ENCODE measurements at places on chromosomes 13 and 19.
A peak's percentile ranks its signal among the peaks of the same experiment; 100 is the strongest.

DNA sequence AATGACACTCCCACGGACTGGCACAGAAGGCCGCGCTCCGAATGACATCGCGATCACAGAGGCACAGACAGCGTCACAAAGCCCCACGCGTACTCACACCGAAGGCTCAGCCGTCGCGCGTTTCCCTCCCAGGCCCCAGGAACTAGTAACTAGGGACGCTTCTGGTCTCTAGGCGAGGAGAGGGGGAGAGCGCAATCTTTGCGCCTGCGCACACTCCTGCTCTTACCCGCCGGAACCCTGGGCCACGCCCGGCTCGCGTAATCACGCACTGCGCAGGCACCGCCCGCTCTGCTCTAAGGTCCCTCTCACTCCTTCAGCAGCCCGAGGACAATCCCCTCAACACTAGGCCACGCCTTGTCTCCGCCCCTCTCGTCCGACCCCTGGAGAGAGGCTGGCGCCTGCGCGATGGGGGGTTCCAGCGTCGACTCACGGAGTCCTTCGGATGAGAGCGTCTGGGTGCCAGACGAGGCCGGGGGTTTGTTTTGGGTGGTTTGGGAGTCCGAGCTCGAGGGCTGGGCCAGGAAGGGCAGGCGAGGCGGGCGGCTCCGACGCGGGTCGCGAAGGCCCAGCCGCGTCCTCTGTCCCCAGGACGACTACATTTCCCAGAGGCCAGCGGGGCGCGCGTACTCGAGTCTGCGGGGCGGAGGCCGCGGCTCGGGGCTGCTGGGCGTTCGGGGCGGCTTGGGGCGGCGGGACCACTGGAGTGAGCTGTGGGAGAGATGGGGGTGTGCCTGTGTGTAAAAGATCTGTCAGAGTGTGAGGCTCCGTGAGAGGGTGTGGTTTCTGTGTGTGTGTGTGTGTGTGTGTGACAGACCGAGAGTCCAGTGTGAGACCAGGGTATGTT lies at the start of gene ZNF471:
Gene ZNF471, plus strand, starts transcription at position 410 of the 844 bp plus-strand sequence. CDS start 3,717 bp downstream, outside the sequence.
- peak; percentile 99 for DNase-seq

DNA sequence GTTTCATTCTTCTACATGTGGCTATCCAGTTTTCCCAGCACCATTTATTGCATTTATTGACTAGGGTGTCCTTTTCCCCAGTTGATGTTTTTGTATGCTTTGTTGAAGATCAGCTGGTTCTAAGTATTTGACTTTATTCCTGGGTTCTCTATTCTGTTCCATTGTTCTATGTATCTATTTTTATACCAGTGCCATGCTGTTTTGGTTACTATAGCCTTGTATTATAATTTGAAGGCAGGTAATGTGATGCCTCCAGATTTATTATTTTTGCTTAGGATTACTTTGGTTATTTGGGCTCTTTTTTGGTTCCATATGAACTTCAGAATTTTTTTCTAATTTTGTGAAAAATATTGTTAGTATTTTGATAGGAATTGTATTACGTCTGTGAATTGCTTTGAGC lies 80.6 kb downstream of the URI1 start:
- DNase-seq: no peak

- no peak for DNase-seq
Measured at GRCh38 chr13:47233734-47234133, 336.9 kb upstream of the HTR2A start.

DNA sequence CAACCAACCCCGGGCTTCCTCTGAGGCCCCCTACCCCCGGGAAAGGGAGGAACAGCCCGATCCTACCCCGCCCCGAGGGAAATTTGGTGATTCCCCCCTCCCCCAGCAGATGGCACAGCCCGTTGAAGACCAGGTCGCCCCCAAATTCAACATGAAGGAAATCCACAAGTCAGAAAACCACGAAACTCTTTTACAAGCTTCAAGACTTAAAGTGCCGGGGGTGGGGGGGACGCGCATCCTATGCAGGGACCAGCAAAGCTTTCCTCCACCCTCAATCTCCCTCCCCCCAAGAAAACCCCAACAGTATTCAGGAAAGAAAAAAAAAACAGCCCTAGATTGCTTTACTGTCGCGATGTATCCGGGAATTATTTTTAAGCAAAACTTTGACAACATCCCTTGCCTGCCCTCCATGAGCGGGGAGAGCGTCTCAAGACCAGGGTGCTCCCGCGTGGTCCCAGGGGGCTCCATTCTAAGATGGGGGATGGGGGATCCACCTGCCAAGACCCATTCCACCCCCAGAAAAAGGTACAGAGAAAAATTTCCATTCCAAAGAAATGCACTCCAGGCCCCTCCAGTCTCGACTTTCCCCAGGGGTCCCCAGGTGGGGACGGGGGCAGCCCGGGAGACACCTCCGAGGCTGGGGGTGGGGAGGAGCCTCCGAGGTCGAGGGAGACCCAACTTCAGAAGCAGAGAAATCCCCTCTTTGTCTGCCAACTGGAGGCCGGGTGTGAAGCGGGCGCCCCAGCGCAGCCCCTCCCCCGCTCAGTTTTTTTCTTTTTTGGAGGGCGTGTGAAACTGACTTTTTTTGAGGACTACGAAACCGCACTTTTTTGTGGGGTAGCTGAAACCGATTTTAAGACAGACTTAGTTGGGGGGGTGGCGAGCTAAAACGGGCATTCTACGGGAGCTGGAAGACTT lies 1.5 kb downstream of the TCF3 start:
- DNase-seq: no peak

- DNase-seq: no peak
Measured at GRCh38 chr19:46979126-46980105, 40.2 kb upstream of the NPAS1 start.

- no peak for DNase-seq
Measured at GRCh38 chr13:20416223-20416745, 109.4 kb downstream of the CRYL1 start.

- DNase-seq: no peak
Measured at GRCh38 chr13:98875146-98875729, 102.6 kb downstream of the DOCK9 start.

DNA sequence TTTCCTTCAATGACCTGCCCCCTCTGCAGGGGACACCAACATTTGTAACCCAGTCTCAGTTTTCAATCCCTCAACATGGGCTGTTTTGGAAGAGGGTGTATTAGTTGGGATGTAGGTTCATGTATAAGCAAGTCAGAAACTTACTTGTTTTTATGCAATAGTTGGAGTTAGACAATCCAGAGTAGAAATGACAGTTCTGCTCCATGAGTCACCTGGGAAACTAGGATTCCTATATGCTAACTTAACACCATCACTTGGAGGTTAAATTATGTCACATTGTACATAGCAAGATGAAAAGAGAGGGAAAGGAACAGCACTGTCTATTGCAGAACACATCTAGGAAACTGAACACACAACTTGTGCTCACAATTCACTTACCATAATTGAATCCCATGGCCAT lies 436.4 kb downstream of the RFC3 start:
- DNase-seq: no peak

DNA sequence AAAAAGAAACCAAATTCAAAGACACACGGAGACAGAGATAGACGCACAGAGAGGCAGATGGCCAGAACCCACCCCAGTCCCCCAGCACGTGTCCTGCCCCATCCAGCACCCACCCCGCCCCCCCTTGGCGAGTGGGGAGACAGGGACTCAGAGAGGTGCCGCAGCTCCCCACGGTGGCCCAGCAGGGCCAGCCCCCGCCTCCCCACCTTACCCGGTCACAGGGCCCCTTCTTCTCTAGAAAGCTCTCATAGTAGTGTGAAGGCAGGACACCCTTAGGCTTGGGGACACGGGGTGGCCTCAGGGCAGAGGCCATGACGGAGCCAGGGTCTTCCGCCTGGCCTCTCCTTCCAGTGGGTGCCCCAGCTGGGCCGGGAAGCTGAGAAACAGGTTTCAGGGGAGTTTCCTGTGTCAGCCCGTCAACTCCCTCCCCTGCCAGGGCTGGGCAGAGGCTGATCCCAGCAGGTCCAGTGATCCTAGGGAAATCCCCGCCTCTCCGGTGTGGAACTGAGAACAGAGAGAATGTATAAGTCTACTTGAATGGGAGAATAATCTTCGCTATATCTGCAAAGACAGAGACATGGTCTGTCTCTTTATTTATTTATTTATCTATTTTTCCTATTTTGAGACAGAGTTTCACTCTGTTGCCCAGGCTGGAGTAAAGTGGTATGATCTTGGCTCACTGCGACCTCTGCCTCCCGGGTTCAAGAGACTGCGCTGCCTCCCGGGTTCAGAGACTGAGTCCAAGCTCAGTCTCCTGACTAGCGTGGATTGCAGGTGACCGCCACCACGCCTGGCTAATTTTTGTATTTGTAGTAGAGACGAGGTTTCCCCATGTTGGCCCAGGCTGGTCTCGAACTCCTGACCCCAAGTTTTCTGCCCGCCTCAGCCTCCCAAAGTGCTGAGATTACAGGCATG lies at the start of gene STAP2:
Gene STAP2, minus strand, starts transcription at position 387 of the 915 bp plus-strand sequence. Its CDS starts 74 bp downstream, at position 313.
- DNase-seq: peak; percentile 25

- DNase-seq: no peak
Measured at GRCh38 chr13:88022431-88023208, 351.4 kb downstream of the SLITRK5 start.

DNA sequence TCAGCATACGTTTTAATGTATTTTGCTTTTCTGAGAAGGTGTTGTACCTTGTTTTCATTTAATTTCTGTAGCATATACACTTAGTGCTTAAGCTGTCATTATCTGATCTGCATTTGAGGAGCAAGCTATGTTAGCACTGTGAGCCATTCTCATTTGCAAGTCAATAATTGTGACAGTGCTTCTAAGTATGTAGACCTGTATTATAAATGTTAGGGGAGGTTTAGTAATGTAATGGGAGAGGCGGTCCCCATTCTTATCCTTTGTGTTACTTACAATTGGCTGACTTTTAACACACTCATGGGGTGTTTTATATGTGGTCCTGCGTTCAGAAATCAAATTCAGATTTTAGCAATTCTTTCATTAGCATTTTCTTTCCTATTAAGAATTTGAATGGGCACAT lies 90.2 kb downstream of the GPC6 start:
- no peak for DNase-seq

DNA sequence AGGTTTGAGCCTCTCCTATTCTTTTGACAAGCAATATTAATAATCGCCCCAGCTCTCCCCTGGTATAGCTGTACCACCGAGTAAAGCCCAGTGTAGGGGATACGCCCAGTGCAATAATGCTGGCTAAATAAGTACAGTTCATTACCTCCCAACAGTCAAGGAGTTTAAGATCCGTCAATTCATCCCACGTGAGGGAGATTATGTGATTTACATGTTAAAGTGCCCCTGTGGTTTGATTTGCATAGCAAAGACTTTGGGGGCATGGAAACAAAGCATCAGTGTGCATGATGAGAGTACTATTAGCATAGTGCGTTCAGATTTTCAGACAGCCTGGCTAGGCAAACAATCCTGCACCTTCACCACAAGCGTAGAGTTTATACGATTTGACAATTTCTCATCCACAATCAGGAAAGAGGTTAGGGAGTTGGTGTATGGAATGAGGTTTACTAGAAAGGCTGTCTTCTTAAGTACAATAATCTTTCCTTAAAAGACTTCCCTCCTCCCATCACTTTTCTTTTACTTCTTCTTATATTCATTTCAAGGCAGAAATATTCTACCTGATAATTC lies 754.0 kb downstream of the DIAPH3 start:
- DNase-seq: no peak

GRCh38 chr19:30755581-30755980 lies 383.4 kb downstream of the ZNF536 start:
- no peak for DNase-seq

All from dermis microvascular lymphatic vessel endothelial cell (primary cell).